ENCODE measurements at places on chromosomes 16 and 17.

GRCh38 chr16:22813223-22813947 lies 577 bp upstream of the HS3ST2 start:
- no peak for DNase-seq

DNA sequence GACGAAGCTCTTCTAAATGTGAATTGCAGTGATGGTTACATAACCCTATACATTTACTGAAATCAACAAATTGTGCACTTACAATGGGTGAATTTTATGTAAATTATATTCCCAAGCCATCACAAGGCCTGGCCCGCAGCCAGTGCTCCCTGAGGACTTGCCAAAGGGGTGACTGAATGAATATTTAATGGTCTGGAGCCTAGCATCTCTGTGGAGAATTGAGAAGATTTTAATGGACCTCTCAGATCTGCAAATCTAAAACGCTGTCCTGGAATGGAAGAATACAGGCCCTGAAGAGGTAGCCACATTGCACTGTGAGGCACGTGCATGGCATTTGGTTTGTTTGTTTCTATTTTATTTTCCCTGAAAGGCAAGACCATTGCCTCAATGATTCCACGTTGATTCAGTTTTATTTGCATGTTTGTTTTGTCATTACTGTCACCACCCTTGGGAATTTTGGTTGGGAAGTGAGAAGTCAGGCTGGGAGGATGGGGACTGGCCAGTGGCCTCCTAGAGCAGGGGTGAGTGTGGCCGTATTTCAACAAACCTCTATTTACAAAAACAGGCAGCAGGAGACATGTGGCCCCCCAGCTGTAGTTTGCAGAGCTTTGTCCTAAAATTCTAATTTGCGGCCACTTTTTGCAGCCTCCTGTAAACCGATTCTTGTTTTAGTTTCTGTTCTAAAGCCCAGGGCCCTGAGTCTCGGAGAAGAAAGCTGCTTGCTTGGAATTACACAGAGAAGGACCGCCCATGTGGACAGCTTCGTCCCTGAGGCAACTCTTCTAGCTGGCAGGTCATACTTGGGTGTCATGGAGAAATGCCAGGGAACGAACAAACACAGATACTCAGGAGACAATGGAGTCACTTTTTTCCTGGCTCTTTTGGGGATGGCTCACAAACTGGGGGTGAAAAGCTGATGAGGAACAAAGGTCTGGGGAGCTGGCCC lies 40.5 kb upstream of the GCSH start:
- no peak for DNase-seq

- DNase-seq = no peak
Observed at GRCh38 chr17:56099649-56100048, 53.6 kb upstream of the ANKFN1 start.

DNA sequence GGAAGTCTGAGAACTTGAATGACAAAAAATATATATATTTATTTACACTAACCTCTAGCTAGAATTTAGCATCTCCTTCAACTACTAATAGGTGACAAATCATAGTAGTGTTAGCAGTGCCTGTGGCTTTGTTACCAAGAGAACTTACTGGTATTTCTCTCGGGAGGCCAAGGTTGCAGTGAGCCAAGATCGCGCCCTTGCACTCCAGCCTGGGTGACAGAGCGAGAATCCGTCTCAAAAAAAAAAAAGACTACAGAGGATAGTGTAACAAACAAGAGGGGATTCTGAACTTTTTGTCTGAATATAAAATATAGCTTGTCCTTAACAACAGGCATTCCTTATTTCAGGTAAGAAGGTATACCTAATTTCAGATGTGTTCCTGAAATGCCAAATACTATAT lies 1.3 kb upstream of the SUZ12 start:
- DNase-seq = no peak

GRCh38 chr17:1273492-1274244 lies 3.4 kb downstream of the BHLHA9 start:
- DNase-seq = no peak

- no peak for DNase-seq
Observed at GRCh38 chr16:76214856-76215255, 62.3 kb upstream of the CNTNAP4 start.

DNA sequence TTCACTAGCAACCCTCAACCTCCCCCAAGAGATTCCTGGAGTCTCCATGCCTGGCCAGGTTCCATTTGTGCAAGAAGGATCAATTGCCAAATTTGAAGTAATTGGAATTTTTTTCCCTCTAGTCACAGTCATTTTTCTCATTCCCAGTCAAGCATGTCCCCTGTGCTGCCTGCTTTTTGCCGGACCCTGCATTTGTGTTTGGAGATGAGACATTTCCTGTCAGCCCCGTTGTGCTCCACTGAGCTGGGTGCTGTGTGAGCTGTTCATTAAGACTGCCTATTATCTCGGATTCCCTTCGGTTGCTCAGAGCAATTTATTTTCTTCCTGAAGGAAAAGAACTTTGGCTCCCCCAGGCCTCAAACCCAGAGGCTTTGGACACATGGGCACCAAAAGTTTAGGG lies 201.0 kb upstream of the NLRP1 start:
- no peak for DNase-seq

DNA sequence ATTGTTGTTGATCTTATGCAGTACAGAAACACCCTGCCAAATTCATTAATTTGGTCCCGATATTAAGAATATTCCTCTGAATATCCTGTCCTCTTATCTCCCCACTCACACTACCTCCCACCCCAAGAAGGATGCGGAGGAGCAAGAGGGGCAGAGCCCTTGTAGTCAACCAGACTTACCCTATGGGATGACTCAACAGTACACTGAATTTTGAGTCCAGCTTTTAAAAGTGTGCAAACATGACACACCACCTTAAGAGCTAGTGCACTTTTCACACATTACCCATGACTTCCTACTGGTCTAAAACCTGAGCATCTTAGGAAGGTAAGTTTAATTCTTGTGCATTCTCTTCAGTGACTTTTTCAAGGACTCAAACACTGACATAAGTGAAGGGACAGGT lies 9.5 kb downstream of the USP22 start:
- DNase-seq = no peak

DNA sequence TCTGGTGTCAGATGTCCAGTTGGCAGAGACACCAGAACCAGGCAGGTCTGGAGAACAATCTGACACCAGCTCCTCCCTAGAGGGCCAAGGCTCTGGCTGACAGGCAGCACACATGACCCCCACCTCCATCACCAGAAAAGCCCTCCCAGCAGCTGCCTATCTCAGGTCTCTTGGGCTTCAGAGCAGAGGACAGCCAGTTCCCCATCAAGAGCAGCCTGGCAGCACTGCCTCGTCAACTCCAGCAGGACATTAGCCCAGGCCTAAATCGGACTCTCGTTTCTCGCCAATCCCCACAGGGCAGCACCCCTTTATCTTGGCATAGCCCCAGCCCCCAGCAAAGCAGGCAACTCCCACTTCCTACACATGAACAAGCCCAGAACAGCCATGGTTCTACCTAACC lies 4.4 kb downstream of the JUP start:
- DNase-seq = peak; percentile 88

GRCh38 chr16:11203111-11203623 lies 52.8 kb downstream of the SOCS1 start:
- DNase-seq = no peak

- no peak for DNase-seq
Observed at GRCh38 chr16:50367777-50368409, 895 bp downstream of the BRD7 start.

GRCh38 chr16:4925293-4925607 lies 11.7 kb downstream of the PPL start:
- DNase-seq = no peak

DNA sequence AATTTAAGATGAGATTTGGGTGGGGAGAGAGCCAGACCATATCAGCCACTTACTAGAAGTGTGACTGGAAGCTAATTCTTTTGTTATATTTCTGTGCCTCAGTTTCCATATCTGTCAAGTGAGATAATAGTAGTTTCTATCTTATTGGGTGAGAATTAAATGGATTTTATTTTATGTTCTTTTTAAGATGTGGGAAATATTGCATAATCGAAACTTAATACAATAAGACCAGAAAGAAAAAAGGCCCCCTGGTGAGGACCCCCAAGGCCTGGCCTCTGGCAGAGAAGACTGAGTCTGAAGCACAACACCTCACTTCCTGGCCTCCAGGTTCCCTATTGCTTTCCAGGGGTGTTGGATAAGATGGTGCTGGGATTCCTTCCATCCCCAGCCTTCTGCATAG lies 13.7 kb downstream of the PLCG2 start:
- DNase-seq = no peak

- no peak for DNase-seq
Observed at GRCh38 chr17:14196377-14196997, 40.2 kb downstream of the CDRT15 start.

DNA sequence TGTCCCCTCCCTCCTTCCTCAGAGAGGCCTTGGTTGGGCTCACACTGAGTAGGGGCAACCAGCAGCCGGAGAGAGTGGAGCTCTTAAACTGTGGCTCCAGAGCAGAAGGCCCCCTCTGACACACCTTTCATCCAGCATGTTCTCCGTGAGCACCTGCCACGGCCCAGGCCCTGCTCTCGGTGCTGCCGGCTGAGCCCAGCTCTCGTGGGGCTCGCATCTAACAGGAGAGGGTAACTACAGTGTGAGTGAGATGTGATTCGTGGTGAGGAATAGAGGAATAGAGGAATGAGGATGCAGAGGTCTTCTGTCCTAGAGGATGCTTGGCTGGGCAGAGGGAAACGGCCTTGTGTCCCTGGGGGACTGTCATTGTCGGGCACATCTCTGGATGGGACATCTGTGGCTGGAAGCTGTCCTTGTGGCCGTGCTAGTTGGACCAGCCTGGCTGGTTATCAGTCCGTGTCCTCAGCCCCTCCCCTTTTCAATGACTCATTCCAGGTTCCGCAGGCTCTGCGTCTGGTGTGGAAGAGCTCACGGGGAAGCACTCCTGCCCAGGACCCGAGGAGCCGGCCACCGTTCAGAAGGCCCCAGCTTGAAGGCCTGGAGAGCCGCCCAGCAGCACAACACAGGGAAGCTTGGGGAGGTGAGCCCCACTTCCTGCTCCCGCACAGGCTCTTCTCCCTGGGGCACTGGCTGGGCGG lies 11.9 kb upstream of the DNASE1 start:
- DNase-seq = no peak

- DNase-seq = no peak
Observed at GRCh38 chr17:41651625-41652460, 27.5 kb upstream of the KRT17 start.

DNA sequence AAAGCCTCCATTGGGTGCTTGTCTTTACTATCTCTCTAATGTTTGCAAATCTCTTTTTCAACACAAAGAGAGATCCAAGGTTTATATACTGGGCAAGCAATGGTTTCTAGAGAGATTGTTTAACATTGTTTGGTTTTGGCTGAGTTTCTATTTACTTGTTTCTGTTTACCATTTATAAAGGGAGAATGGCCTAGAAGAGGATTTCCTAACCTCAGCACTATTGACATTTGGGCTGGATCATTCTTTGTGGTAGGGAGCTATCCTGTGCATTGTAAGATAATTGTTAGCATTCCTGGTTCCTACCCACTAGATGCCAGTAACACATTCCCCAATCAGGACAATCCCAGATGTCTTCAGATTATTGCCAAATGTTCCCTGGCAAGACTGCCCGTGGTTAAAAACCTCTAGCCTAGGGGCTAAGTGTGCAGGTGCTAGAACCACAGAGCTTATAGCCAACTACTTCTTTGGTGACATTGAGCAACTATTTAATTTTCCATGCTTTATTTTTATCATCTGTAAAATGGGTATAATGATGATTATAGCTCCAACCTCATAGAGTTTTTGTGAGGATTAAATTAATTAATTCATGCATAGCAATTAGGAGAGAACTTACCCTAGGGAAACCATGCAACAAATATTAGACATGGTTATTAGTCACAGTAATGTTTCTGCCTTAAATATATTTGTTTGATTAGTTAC lies 413.9 kb upstream of the MAF start:
- no peak for DNase-seq

- no peak for DNase-seq
Observed at GRCh38 chr16:60110531-60110930, 1376.4 kb upstream of the GOT2 start.

- DNase-seq = no peak
Observed at GRCh38 chr16:85989376-85989775, 90.4 kb downstream of the IRF8 start.

- no peak for DNase-seq
Observed at GRCh38 chr16:14196011-14196410, 124.9 kb downstream of the MRTFB start.

DNA sequence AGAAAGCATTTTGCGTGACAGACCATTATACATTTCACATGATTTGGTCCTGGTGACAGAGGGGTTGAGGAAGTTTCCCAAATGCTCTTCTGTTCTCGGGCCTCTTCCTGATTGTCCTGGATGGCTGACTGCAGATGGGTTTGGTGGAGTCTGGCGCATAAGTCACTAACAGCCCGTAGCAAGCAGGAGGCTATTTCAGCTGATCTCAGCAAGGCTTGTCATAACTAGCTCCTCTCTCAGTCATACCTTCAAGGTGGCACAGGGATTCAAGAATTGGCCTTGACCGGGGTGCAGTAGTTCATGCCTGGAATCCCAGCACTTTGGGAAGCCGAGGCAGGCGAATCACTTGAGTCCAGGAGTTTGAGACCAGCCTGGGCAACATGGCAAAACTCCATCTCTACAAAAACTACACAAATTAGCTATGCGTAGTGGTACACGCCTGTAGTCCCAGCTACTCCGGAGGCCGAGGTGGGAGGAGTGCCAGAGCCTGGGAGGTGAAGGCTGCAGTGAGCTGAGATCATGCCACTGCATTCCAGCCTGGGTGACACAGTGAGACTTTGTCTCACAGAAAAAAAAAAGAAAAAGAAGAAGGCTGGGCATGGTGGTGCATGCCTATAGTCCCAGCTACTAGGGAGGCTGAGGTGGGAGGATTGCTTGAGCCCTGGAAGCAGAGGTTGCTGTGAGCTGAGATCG lies 68.9 kb upstream of the HAS3 start:
- no peak for DNase-seq

GRCh38 chr17:40909755-40910154 lies 24.7 kb upstream of the KRT20 start:
- no peak for DNase-seq

GRCh38 chr16:9053006-9053601 lies 38.3 kb upstream of the HAPSTR1 start:
- DNase-seq = peak; percentile 50

DNA sequence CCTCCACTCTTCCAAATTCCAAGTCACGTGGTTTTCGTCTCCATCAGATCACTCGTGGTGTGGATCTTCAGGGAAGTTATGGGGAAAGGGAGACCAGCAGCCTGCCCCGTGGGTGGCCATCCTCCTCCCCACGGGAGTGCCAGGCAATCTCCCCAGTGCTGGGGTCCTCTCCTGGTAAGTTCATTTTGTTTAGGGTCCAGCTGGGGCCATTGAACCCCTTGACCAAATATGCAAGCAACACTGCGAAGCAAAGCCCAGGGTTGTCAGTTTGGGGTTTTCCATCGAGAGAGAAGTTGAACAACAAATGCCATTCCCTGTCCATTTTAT lies 4.1 kb upstream of the LCMT1 start:
- DNase-seq = no peak

- DNase-seq = no peak
Observed at GRCh38 chr16:49469930-49470451, 96.4 kb downstream of the C16orf78 start.

GRCh38 chr17:6714315-6714874 lies 1.2 kb upstream of the SLC13A5 start:
- DNase-seq = no peak

Measured in gastrocnemius medialis (tissue), 4 donors.